ENCODE measurements at places on chromosomes 16 and 17.

DNA sequence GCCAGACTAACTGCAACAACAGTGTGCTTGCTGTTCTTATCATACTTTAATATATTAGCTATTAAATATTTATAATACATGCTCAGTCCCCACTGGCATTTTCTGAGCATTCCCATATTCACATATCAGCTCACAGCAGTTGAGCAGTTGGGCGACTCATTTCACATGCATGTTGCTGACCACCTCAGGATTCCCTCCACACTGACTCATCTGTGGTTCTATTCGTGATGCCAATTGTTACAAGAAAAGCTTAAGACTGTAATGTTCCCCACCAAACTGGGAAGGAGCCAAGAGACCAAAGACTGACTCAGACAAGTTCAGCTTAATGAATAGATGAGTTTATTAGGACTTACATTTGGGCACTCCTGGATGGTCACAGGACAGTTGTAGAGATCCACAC is 100.3 kb upstream of the KIF2B start:
- DNase-seq = no peak

- no peak for DNase-seq
These were observed 6.3 kb downstream of the CDH8 start for GRCh38 chr16:62029947-62030346.

DNA sequence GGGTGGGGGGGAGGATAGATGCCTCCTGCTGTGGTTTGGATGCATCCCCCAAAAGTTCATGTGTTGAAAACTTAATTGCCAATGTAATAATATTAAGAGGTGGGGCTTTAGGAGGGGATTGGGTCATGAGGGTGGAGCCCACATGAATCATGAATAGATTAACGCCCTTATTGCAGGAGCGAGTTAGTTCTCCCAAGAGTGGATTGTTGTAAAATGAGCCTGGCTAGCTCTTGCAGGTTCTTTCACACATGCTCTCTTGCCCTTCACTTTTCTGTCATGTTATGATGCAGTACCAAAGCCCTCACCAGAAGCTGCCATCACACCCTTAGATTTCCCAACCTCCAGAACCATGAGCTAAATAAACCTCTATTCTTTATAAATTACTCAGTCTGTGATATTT is 52.0 kb downstream of the GINS3 start:
- no peak for DNase-seq

DNA sequence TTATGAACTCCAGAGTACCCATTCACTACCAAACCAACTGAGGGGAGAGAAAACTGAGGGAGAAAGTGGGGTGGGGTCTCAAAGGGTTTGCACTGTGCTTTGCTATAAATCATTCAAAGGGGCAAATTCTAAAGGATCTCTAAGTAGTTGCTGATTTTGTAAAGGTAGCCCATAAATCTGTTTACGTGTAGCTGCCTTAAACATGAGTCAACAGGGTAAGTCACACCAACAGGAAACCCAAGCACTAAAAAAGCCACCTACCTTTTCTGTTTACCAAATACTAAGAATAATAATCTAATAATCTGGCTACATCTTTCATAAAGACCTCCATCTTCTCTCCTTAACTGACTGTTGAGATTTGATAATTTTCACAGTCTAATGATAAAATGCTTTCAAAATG is 8.4 kb upstream of the HSBP1 start:
- DNase-seq = no peak

GRCh38 chr16:6749698-6750097 is 582.9 kb upstream of the RBFOX1 start:
- DNase-seq = no peak

DNA sequence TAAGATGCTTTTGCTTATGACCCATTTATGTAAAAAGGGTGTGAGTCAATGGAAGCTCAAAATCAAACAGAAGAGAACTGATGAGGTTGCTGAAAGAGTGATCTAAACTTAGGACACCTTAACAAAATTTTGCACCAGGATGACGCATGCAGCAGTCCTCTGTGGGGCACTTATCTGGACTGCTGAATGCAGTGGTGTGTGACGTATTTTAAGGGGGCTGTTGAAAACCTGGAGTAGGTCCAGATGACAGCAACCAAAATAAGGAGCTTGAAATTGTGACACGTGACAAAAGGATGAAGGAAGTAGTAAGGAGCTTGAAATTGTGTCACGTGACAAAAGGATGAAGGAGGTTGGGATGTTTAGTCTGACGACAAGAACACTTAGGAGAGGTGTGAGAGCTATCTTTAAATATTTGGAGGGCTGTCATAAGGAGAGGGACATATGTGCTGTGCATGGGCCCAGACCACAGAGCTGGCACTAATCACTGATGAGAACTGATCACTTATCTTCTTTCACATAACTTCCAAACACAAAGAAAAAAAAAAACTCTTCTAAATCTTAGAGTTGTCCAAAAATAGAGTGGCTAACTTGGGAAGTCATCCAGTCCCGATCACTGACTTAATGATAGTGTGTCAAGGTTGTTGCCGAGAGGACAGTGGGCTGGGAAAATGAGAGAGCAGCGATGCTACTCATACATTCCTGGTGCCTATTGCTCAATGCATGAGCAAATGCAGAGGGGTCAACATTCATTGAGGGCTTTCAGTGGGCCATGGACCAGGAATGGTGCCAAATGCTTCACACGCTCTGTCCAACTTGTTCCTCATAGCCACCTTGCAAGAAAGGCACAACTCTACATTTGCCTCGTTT is 264.2 kb upstream of the ZFHX3 start:
- DNase-seq = no peak

Measured in T-helper 2 cell (primary cell).